ENCODE measurements at places on chromosomes 3 and 15.

- DNase-seq, result no peak
These were observed 382.9 kb downstream of the OTOL1 start for GRCh38 chr3:161879470-161879869.

DNA sequence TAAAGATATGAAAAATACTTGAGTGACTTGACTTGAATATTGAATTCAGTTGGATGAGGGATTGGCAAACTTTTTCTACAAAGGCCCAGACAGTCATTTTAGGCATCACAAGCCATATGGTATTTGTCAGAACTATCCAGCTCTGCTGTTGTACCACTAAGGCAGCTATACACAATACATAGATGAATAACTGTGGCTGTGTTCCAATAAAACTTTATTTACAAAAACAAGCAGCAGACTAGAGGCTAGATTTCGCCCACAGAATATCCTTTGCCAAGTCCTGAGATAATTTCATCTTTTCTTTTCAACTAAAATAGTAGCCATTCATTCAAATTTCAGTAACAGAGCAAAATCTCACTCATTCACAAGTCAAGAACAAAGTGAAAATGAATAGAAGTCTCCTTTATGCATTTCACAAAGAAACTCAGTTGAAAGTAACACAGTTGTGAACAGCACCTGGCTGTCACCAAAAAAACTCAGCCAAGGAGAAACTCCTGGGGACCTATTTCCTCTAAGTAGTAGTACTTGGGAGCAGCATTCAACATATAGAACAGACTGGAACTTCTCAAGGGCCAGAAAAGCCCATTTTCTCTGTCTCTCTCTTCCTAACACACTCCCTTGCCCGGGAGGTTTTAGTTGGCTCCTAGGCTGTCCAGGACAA is 56.3 kb downstream of the OSBPL10 start:
- DNase-seq, result no peak

GRCh38 chr15:44069489-44069888 is 125.6 kb downstream of the FRMD5 start:
- no peak for DNase-seq

DNA sequence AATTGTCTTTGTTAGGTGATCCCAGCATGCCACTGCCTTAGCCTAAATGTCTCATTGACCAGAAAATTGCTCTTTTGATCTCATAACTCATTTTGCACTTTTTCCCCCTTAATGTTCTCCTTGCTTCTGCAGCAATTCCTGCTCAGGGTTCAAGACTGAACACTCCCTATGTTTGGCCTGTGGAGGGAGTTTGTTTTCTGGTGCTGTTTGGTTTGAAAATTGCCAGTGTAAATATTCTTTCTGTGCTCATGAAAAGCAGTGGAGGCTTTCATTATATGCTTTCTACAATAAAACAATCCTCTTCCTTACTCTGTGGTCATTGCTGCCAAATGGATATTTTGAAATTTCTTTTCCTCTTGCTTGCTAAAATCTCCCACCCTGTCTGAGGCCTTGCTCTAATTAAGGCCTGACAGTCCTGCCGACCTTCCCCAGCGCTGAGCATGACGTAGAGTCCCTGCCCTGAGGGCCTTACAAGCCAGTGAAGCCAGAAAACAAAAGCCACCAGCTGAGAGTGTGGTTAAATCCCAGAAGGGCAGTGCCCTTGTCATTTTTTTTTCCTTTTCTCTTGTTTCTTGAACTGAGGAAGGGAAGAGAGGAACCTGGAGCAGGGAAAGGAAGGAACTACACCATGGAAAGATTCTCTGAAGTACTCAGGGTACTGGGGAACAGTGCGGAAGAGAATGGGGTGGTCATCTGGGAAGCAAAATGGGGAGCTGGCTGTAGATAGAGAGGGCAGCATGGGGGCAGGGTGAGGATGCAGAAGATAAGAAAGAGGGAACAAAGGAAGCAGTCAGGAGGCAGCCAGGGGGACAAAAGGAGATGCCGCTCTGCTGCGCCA is 24.8 kb downstream of the ZBTB38 start:
- no peak for DNase-seq

GRCh38 chr15:39236375-39236774 is 344.5 kb upstream of the THBS1 start:
- no peak for DNase-seq

Data from NCI-H1436 treated with DMSO at 0.1 percent for 48 hours (cell line).